ENCODE measurements at places on chromosomes 5 and 9. TPM values are rescaled to one million over a fixed set of nuclear protein-coding genes. Genes with fewer than 3 reads are reported as not detected.

The MEF2C gene
- 97.3 TPM for polyA plus RNA-seq

The CBY3 gene
- polyA plus RNA-seq = 0.72 TPM

The INSL6 gene
- polyA plus RNA-seq = 0.56 TPM

The MELK gene
- 23.5 TPM for polyA plus RNA-seq

The STK32A gene
- polyA plus RNA-seq = 2.3 TPM

The PCDHA3 gene
- 0.21 TPM for polyA plus RNA-seq

The TPM2 gene
- 177 TPM for polyA plus RNA-seq

The NMUR2 gene
- 0.25 TPM for polyA plus RNA-seq

The CCDC180 gene
- polyA plus RNA-seq = 25.5 TPM

The ECSCR gene
- polyA plus RNA-seq = 62.5 TPM

The FCHO2 gene
- polyA plus RNA-seq = 31.3 TPM

The CSF1R gene
- 23.7 TPM for polyA plus RNA-seq

The CD274 gene
- 1.0 TPM for polyA plus RNA-seq

The TMEM171 gene
- 0.10 TPM for polyA plus RNA-seq

The LHX2 gene
- polyA plus RNA-seq = 0.12 TPM

The NRG2 gene
- polyA plus RNA-seq = 7.0 TPM

The SPATA31E1 gene
- not detected for polyA plus RNA-seq

The ZBED3 gene
- polyA plus RNA-seq = 31.1 TPM

The HSPB3 gene
- polyA plus RNA-seq = 0.25 TPM

The DYNC2I2 gene
- polyA plus RNA-seq = 49.4 TPM

The SPINK6 gene
- not detected for polyA plus RNA-seq

The ZNG1C gene
- polyA plus RNA-seq = 27.1 TPM

The FAM169A gene
- 4.6 TPM for polyA plus RNA-seq

The ZNF879 gene
- polyA plus RNA-seq = 5.2 TPM

The DCTN4 gene
- 70.6 TPM for polyA plus RNA-seq

The HTR1A gene
- not detected for polyA plus RNA-seq

The PCDHAC1 gene
- 0.53 TPM for polyA plus RNA-seq

The MARVELD2 gene
- polyA plus RNA-seq = 20.8 TPM

The RAI14 gene
- polyA plus RNA-seq = 62.6 TPM

The AMBP gene
- 2.4 TPM for polyA plus RNA-seq

The CCDC112 gene
- 22.0 TPM for polyA plus RNA-seq

The SLC36A3 gene
- polyA plus RNA-seq = not detected

The PTGES gene
- 6.7 TPM for polyA plus RNA-seq

The HMCN2 gene
- 2.5 TPM for polyA plus RNA-seq

The CLINT1 gene
- polyA plus RNA-seq = 118 TPM

The LCN2 gene
- polyA plus RNA-seq = 2.9 TPM

The NSMF gene
- polyA plus RNA-seq = 46.5 TPM

The IGIP gene
- 4.7 TPM for polyA plus RNA-seq

The DBH gene
- polyA plus RNA-seq = 2.1 TPM

All from left lung (tissue), 14 donors.